GM13977 (cell line): ENCODE measurements at places on chromosomes 5 and 9.

DNA sequence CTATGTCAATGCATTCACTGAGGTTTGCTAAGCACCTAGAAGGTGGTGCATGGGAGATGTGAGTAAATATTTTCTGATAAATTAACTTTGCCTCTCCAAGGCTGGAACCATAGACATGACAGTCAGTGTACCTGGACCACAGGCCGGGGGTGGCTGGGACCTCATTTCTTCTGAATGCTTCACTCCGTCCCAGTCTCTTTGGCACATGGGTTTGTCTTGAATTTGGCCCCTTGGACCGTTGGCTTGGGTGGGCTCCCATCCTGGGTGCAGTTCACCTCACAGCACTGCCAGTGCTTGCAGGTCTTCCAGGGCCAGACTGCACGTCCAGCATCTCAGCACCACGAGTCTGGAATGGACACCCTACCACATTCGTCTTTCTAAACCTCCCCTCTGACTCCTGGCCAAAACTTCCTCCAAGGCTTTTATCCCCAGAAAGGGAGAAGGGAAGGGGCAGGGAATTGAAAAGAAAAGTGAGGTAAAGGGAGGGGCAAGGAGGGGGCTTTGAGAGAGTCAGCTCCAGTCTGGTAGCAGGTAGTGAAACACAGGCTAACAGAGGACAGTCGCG is 267.8 kb downstream of the MED10 start:
- DNase-seq = no peak

GRCh38 chr9:109109967-109110328 is 9.8 kb downstream of the TMEM245 start:
- no peak for DNase-seq

- DNase-seq = peak; percentile 83
Measured at GRCh38 chr9:116737152-116737546, 50.0 kb downstream of the TRIM32 start.

- DNase-seq = no peak
Measured at GRCh38 chr5:125140855-125141254, 394.4 kb upstream of the ZNF608 start.

DNA sequence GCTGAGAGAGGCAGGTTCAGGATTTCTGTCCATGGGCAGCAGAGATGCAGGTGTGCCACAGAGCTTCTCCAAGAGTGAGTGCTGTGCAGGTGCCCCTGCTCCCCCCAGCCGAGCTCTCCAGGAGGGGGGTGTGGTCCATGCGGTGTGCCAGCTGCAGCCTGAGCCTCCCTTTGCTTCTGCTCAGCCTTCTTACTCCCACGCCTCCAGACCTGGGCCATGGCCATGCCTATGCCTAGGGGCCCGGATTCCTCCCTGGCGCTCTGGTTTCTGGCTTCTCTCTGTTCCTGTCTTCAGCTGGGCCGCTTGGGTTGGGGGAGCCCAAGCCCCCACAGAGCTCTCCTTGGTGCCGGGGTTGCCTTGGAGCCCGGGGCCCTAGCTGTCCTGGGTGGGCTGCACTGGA is 133.3 kb downstream of the CACNA1B start:
- peak; percentile 4 for DNase-seq

- DNase-seq = no peak
Measured at GRCh38 chr5:181241393-181241975, 2.2 kb downstream of the RACK1 start.

- peak; percentile 36 for DNase-seq
Measured at GRCh38 chr5:1930501-1930879, 47.8 kb upstream of the IRX4 start.

- DNase-seq = no peak
Measured at GRCh38 chr5:33824516-33825195, 67.1 kb downstream of the ADAMTS12 start.

- no peak for DNase-seq
Measured at GRCh38 chr5:59002162-59002825, 419.4 kb downstream of the RAB3C start.

GRCh38 chr9:114805670-114806525 is at the start of gene TNFSF15:
Gene TNFSF15 (minus strand): TSS chr9:114806039. CDS start chr9:114806012, 27 bp downstream.
- peak; percentile 17 for DNase-seq

- no peak for DNase-seq
Measured at GRCh38 chr5:170408226-170408625, 19.1 kb upstream of the KCNMB1 start.

DNA sequence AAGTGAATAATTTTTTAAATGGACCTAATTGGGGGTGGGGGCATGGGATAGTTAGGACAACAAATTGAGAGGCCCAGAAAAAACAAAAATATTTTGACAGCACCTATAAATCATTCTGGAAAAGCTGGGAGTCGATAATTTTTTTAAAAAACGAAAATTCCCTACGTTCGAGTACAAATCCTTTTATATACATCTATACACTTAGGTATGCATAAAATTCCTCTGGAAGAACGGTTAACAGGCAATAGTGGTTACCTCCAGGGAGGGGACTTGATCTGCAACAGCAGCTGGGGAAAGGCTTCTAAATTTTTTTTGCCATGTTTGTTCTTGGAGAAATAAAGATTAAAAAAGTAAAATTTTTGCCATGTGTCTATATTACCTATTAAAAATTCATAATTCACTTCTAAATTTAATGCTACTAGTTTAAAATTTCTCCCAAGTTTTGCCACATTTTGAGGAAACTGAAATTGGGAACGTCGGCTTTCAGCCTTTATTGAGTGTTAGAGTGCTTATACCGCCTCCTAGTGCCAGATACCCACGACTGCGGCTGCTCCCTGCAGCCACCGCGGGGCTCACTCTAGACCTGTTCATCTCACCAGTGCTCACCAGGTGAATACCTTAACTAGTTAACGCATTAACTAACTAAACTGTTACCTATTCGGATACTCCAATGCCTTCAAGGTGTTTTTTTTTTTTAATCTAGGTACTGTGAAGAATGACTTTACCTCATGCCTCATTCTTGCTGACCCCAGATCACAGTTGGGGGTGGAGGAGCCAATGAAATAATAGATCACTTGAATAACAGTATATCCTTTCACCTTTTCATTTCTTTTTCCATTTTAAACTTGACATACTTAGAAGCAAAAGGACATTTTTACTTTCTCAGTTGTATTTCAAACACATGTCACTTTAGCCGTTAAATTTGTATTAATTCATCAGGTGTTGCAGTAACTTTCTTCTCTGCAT is 1.8 kb upstream of the BHMT start:
- DNase-seq = peak; percentile 61

DNA sequence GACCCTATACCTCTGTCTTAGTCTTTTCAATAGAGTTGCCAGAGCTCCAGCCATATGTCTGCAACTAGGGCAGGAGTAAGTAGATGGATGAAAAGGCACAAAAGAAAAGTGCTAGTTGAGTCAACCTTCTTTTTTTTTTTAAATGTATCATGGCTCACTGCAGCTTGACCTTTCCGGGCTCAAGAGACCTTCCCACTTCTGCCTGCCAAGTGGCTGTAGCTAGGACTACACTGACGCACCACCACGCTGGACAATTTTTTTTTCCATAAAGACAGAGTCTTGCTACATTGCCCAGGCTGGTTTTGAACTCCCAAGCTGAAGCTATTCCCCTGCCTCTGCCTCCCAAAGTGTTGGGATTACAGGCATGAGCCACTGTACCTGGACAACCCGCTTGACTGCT is 27.3 kb downstream of the FOXE1 start:
- DNase-seq = no peak

GRCh38 chr5:148615644-148616275 is 38.6 kb downstream of the HTR4 start:
- DNase-seq = no peak

DNA sequence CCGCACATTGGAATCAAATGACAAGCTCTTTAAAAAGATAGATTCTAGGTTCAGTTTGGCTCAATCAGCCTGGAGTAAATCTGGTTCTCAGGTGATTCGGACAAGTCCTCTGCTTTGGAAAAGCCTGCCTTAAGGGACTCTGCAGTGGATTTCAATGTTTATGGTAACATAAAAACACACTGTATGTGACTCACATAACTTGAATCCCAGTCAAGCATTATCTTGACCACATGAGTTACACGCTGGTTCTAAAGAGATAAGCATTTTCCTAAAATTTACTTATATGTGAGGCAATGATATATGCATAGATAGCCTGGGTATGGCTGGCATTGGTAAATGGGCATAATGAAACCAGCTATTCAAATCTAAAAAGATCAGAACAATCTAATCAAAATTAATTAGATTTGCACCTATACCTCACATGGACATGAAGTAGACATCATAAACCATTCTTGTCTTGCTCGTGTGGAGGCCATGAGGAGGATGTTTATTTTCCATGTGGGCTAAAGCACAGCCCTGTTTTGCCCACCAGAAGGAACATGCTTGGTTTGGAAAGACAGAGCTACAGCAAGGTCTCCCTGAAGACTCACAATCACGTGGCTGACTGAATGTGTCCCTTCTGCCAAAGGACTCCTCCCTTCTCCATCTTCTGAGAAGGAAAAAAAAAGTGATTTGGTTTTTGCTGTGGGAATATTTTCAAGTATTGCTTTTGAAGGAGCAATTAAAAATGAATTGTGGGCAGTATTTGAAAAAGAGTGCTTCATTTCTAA is 351.7 kb downstream of the DIRAS2 start:
- no peak for DNase-seq

- no peak for DNase-seq
Measured at GRCh38 chr5:153938191-153938842, 100.4 kb downstream of the FAM114A2 start.

- no peak for DNase-seq
Measured at GRCh38 chr9:136726118-136726517, 13.7 kb downstream of the DIPK1B start.

GRCh38 chr9:133189826-133190225 is 19.2 kb downstream of the OBP2B start:
- no peak for DNase-seq

DNA sequence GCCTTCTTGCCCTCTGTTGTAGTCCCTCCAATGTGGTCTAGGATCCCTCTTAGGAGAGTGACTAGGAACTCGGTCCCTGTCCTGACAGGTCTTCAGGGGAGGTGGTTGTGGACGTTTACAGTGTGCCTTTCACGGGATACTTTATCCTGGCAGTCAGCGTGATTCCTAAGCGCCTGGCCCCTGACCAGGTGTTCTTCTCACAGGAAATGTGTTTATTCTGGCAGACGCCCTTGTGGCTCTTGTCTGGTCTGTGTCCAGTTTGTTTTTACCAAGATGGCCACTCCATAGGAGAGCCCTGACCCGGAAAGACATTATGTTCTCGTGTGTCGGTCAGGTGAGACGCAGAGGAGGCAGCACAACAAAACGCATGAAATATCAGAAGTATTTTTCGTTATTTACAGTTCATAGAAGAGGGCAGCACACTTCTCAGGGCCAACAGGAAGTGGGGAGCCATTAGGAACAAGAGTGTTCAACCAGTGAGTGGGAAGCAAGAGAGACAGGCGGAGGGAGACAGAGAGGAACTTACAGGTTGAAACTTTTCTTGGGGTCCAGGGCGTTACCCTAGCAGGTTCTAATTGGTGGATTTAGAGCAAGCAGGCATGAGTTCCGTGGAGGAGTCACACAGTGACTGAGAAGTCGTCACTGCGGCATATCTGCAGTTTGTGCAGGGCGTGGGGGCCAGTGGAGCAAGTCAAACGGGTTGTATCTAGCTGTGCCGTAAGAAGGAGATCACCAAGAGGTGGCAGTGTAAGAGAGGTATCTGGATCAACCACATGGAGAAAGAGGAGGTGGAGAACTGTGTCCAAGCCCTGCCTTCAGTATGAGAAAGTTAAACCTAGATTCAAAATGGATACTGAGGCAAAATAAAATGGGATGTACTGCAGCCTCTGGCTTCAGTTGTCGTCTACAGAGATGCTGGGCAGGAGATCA is 412.9 kb downstream of the ZSWIM6 start:
- no peak for DNase-seq

- no peak for DNase-seq
Measured at GRCh38 chr9:23707249-23707648, 118.8 kb downstream of the ELAVL2 start.

- no peak for DNase-seq
Measured at GRCh38 chr5:111469903-111470302, 42.4 kb downstream of the STARD4 start.

GRCh38 chr9:110573305-110573704 is 6.2 kb downstream of the SVEP1 start:
- DNase-seq = no peak

GRCh38 chr9:89598363-89598713 is 6.5 kb upstream of the GADD45G start:
- no peak for DNase-seq

DNA sequence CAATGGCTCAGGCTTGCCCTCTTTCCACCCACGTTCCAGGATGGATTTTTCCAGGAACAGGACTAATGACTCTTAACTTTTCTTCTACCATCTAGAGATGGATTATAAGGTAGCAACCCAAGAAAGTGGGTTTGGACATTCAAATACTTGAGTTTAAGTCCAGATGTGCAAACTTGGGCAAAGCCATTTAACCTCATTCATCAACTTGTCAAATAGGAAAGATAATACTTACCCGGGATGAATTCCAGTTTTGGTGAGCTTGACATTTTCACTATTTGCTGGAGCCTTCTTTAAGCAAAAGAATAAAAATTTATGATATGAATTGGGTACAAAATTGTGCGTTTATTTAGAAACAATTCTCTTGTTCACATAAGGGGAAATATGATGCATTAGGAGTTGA is 44.3 kb upstream of the ZBED3 start:
- no peak for DNase-seq

- DNase-seq = no peak
Measured at GRCh38 chr5:151490627-151491026, 43.2 kb downstream of the SLC36A1 start.

- DNase-seq = no peak
Measured at GRCh38 chr5:75465480-75465879, 45.9 kb downstream of the CERT1 start.
